ENCODE measurements at places on chromosomes 7 and 10. TPM values are rescaled to one million over a fixed set of nuclear protein-coding genes. Genes with fewer than 3 reads are reported as not detected.

ALOX5 gene
- 25.7 TPM for total RNA-seq

DNA sequence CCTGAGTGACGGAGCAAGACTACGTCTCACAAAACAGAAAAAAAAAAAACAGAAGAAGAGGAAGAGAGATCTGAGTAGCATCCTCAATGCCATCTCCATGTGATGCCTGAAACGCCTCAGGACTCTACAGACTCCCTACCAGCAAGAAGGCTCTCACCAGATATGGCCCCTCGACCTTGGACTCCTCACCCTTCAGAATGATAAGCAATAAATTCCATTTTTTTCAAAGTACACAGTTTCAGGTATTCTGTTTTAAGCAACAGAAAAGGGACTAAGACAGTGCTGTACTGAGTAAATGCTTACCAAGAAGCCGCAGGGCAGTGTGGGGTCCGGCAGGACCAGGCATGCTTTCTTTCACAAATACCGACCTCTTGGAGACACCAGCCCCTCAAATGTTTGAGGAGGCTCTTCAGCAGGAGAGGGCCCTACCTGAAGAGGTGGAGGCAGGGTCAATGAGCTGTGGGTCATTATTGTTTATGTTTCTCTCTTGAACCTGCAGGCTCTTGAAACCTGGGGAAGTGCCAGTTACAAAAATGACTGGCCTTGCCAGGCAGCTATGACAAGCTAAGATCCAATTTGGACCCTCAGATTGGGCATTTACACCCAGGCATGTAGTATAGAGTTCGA is 204.1 kb upstream of the LYZL1 start:
- DNase-seq: no peak

ENTPD1 gene
- 85.3 TPM for total RNA-seq

DNA sequence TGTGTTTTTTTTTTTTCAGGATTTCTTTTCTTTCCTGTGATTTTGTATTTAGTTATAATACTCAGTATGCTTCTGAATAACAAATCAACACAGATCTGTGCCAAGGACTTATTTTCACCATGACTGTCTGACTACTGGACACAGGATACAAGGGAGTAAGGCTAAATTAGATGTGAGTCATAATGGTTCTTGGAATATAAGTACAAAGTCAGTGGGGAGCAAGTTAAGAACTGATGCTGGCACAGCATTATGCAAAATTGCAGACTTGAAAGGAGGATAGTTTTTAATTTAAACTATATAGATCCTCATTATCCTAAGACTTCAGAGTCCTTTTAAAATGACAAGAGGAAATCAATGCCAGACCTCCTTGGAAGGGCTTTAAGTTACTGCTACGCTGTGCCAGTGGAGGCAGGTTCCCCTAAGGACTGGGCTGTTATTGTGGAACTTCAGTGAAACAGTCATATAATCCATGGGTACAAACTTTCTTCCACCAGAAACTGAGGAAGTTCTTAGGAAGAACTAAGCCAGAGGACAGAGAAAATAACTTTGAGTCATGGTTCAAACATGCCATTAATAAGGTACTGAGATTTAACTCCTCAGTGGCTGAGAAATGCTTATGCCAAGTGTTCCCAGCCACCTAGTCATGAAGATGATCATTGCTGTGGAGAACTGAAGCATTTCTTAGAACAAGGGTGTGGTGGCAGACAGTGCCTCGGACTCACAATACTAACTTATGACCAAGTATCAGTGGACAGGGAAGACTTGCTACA is 531.2 kb downstream of the HTR7 start:
- DNase-seq: no peak

GIMAP2 gene
- total RNA-seq: 18.8 TPM

- no peak for DNase-seq
Observed at GRCh38 chr10:89773081-89773480, 71.7 kb downstream of the KIF20B start.

GRCh38 chr10:59694936-59695335 is 14.7 kb downstream of the SLC16A9 start:
- DNase-seq: no peak

UTF1 gene
- total RNA-seq: not detected

SLC26A5 gene
- 1.6 TPM for total RNA-seq

- no peak for DNase-seq
Observed at GRCh38 chr7:70700941-70701425, 431.0 kb upstream of the GALNT17 start.

DNA sequence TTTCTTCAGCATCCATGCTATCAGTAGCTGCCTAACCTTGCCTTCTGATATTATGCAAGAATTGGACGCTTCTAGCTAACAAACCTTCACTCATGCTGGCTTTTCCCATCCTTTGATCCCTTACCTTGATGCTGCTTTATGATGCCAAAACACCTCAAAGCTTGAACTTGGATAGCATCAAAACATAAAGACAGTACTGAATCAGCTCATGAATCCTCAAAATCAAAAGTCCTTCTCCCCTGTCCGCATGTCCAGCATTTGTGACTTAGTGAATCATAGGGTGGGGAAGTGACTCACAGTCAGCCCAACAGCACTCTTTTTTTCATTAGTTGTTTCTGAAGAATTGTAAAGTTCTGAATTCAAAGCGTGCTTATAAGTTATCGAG is 89.5 kb upstream of the PIK3CG start:
- DNase-seq: no peak

GRCh38 chr10:95560278-95561176 is 644 bp downstream of the SORBS1 start:
- DNase-seq: no peak

Data from urinary bladder (tissue), 4 donors.